ENCODE measurements at places on chromosomes 7 and 10.

DNA sequence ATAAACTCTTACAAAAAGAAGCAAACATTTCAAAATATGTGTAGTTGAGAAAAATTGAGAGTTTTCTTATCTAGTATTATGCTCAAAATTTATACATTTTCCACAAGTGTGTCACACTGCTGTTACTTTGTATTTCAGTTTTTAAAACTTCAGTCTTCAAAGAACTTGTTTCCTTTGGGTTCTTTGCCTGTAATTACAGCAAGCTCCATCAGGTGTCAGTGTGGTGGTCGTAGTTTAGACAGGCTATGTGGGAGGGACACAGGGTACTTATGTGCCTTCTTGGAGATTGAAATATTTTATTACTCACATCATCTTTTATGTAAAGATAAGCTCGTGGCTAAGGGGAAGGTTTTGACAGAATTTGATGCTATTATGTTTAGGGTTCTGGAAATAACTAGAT, 360.5 kb downstream of the FGFR2 start:
- no peak for DNase-seq

- DNase-seq = no peak
Observed at GRCh38 chr7:81062755-81063154, 143.9 kb upstream of the SEMA3C start.

- no peak for DNase-seq
Observed at GRCh38 chr7:151993977-151994676, 31.3 kb upstream of the GALNT11 start.

GRCh38 chr7:151677581-151678226, 158.0 kb upstream of the RHEB start:
- no peak for DNase-seq

- DNase-seq = no peak
Observed at GRCh38 chr10:16441173-16441840, 4.5 kb downstream of the PTER start.

GRCh38 chr10:47331491-47331890, 9.2 kb downstream of the GDF2 start:
- DNase-seq = no peak

GRCh38 chr7:12458520-12459131, 55.0 kb upstream of the VWDE start:
- DNase-seq = peak; percentile 23

- peak; percentile 69 for DNase-seq
Observed at GRCh38 chr10:100998183-100998990, 1.2 kb upstream of the LZTS2 start.

- DNase-seq = no peak
Observed at GRCh38 chr7:13894954-13895353, 94.5 kb downstream of the ETV1 start.

DNA sequence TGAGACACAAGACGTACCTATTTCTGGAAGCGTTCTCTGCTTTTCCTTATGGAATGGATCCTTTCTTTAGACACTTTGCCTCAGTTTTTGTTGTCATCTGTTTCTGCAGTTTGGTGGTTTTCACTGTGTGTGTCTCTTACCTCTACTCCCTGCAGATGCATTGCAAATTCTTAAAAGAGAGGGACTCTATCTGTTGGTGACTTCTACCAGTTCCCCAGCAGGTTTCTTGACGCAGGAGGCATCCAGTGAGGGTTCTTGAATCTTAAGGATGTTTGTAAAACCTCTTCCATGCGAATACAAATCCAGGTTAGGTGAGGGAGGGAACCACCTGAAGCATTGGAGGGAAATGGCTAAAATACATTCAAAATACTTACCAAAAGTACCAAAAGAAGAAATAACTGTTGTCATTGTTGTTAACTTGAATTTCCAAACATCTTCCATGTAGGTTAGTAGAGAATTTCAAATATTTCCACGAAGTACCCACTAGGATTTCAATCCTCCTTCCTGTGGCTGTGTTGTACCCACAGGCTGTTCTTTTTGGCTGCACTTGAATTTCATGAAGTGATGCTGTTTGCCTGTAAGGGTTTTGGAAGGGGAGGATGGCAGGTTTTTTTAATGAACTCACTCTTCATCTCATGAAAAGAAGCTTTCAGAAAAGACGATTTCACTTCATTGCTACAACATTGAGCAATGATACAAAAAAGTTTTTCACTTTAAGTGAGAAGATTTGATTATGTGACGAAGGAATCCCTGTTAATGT, 32.2 kb downstream of the PLXDC2 start:
- no peak for DNase-seq

GRCh38 chr10:44353128-44353390, 31.8 kb downstream of the CXCL12 start:
- DNase-seq = no peak

- no peak for DNase-seq
Observed at GRCh38 chr7:4787947-4788626, 12.7 kb downstream of the AP5Z1 start.

DNA sequence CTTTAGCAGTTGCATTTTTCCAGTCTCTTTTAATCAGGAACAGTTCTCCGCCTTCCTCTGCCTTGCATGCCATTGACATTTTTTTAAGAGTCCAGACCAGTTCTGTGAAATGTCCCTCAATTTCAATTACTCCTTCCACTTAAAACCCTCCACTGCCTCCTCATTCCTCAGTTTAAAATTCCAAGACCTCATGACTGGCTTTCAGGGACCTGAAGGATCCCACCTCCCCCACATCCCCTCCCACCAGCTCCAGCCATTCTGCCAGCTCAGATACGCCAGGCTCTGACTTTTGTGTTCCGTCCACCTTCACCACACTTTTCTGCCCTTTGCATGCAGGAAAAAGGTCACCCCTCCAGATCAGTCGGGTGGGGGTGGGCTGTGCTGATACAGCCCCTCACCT, 8.7 kb downstream of the TNRC18 start:
- no peak for DNase-seq

GRCh38 chr7:90212149-90212495, 582 bp downstream of the STEAP2 start:
- DNase-seq = no peak

DNA sequence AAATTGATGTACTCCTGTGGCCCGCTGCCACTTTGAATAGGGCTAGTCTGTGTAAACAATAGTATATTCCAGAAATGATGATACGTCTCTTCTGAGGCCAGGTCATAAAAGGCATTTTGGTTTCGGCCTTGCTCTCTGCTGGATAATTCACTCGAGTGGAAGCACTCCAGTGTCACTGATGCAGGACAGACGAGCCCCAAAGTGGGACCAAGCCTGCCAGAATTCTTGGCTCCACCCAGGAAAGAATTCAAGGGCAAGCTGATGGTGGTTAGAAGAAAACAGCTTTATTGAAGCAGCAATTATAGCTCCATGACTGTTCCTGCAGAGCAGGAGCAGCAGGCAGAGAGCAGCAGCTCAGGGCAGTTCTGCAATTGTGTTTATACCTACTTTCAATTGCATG, 717.6 kb downstream of the GRM8 start:
- DNase-seq = no peak

DNA sequence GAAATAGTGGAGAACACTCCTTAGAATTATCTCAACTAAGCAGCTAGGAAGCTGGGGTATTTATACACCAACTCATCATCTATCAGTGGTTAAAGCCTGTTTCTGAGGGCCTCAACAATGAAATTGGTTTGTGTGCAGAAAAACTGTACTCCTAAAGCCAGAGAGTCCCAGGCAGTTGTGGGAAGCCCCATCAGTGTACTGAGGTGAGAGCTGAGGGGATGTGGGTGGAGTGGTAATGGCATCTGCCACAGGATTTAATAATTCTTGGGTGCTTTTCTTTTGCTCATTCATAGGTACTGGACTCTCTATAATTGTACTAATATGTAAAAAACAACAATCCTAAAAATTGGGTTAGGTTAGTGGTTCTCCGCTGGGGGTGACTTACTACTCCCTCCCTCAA, 267.5 kb downstream of the PTEN start:
- no peak for DNase-seq

DNA sequence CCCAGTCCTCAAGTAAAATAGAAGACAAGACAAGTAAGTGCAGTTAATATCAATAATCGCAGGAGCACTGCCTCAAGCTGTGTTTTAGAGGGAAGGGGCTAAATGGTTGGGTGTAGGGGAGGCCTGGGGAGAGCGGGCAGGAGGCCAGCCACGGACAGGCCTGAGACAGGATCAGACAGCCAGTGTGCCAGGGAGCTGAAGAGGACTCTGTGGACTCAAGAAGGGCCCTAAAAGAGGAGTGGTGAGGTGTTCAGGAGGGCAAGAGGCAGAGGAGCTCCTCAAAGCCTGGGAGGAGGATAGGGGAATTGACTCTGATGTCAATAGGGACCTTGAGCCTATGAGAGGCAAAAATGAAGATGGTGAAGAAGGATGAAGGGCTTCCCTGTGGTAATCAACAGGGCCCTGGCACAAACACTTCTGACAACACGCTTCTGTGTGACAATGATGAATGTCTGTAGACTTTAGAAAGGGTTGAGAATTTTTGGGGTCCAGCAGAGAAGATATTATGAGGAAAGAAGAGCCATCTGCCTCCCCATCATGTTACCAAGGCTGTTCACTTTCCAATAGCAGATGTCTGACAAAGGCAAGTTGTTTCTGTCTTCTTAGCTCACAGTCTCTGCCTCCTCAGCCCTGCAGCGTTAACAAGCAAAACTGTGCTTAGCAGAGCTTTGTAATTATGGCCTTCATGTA, 2.4 kb upstream of the PTPRE start:
- DNase-seq = no peak

GRCh38 chr10:19874190-19874589, 58.0 kb downstream of the PLXDC2 start:
- no peak for DNase-seq

DNA sequence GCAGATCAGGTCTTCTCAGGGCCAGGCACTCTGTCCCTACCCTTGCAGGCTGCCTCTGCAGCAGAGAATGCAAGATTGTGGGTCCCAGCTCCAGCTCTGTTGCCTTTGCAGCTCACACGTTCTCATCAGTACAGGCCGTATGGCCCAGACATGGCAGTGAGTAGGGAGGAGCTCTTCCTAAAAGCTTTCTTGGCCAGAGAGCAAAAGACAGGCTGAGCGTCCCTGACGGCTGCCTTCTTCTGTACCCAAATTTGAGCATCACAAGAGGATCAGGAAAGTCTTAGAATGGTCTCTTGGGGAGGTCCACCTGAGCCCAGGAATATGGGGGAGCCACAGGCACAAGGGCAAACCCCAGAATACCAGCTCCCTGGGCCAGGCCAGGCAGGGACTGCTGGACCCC, 266.3 kb upstream of the ZMIZ1 start:
- no peak for DNase-seq

DNA sequence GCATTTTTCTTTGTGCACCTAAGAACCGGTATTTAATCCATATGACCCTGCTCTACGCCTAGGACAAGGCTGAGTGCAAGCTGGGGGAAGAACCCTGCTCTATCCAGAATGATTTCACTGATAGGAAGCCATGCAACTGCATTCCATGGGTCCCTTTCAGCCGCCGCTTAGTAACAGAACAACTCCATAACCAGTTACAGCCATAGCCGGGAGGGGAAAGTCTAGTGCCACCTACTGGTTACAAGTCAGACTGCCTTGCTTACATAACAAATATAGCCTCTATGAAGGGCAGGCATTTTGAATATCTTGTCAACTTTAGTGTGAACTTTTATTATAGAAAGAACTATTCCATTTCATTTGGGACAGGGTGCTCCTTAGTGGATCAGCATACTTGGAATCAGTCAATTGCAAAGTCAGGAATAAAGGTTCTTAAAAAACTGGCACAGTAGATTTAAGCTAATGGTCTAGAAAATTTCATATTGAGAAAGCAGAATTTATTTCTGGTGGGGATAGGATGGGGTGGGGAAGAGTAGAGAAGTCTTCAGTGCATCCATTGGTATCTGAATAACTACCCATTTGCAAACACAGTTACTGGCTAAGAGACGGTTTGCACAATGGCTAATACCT, 521.7 kb downstream of the ADRA2A start:
- no peak for DNase-seq

- DNase-seq = no peak
Observed at GRCh38 chr7:112437072-112437471, 13.2 kb upstream of the IFRD1 start.

- no peak for DNase-seq
Observed at GRCh38 chr7:67100956-67101361, 104.3 kb downstream of the TYW1 start.

GRCh38 chr10:88314362-88314761, 268.8 kb downstream of the RNLS start:
- DNase-seq = no peak

DNA sequence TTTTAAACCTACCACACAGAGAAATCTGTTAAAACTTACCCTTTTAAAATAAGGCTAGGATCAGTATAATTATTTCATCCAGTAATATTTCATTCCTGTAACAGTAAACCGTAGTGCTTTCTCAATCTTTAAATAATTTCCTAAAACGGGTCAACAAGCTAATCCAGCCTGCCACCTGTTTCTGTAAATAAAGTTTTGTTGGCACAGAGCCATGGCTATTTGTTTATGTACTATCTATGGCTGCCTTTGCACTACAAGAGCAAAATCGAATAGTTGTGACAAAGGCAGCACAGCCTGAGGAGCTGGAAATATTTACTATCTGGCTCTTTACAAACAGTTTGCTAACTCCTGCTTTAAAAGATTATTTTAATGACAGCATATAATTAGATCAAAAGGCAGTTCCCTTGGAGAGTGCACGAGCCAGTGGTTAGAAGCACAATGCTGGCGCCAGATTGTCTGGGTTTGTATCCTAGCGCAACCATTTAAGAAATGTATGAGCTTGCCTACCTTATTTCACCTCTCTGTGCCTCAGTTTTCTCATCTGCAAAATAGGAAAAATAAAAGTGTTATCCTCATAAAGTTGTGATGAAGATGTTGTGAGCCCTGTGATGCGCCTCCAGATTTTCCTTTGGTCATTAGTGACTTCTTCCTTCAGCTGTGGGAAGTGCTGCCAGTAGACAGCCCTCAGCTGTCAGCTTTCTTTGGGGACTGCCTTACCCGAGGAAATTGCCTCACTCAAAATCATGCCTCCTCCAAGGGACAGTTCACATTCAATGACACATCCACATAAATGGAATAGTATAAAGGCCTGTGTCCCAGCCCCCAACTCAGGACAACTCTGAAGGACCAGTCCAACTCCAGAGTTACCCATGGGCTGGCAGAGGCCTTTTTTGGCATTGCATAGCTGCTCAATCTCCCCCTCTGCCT, 11.8 kb upstream of the MIOS start:
- DNase-seq = peak; percentile 57

GRCh38 chr7:23234569-23235296, 11.8 kb upstream of the GPNMB start:
- DNase-seq = no peak

DNA sequence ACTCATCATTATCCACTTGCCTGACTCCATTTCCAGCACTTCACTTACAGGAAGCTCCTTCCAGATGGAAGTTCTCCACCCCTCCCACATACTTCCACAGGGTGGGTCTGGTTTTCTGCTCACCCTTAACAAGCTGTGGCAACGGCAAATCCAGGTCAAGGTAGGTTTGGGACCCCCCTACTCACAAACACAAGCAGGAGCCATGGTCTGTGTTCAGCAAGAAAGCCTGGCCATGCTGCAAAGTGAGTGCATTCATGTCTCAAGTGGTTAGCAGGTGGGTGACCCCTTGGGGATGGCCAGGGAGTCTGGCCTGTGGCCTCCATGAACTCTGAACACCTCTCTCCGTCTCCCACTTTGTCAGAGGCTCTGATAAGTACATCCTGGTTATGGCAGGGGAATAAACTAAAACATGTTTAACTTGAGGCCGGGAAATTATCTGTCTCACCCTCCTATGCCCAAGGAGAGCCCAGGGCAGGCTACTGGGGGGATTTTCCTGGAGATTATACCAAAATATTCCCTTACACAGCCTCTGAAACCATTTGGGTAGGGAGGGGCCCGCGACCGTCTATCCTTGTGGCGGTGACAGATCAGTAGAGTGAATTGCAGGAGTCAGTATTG, 844 bp downstream of the XPNPEP1 start:
- no peak for DNase-seq

- DNase-seq = no peak
Observed at GRCh38 chr10:128908099-128908498, 558.9 kb upstream of the MGMT start.
